Colonic mucosa (tissue), 4 donors: ENCODE measurements at places on chromosomes 3 and 15. TPM values are rescaled to one million over a fixed set of nuclear protein-coding genes. Genes with fewer than 3 reads are reported as not detected.

The ABHD17C gene
- total RNA-seq, result 92.1 TPM

GRCh38 chr3:111735243-111735758 is 123.8 kb upstream of the PHLDB2 start:
- no peak for DNase-seq

GRCh38 chr3:150040097-150040496 is 69.4 kb upstream of the PFN2 start:
- no peak for DNase-seq

DNA sequence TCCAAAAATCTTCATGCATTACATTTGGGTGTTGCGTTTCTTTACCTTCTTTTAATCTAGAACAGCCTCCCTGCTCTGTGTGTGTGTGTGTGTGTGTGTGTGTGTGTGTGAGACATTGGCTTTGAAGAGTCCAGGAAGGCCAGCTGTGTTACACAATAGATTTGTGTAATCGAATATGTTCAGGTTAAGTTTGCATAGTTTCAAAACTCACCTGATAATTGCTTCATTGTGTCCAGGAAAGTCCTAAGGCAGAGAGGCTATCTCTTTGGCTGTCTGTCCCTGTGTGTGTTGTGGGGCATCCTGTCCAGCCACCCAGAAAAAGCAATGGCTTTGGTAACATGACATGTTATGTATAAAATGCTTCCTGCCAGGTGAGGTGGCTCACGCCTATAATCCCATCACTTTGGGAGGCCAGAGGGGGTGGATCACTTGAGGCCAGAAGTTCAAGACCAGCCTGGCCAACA is 37.5 kb downstream of the ZNF710 start:
- DNase-seq, result no peak

GRCh38 chr3:158792709-158793108 is 9.1 kb upstream of the MFSD1 start:
- no peak for DNase-seq

The LNP1 gene
- 0.74 TPM for total RNA-seq

DNA sequence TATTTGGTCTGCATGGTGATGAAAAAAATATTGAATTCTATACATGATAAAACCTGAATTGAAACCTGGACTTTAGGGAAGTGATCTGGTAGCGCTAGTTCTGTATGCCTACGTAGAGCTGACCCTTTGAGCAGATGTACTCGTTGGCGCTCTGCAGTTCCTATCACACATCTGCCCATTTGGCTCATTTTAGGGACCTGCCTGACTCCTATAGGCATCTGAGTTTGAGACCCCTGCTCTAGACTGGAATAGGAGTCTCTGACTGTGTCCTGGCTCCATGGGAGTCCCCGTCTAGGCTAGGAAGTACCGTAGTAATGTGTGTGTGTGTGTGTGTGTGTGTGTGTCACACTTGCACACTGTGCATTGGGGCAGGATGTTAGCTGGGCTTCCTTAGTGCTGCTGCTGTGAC is 21.2 kb downstream of the STARD5 start:
- no peak for DNase-seq

The CP gene
- 7.1 TPM for total RNA-seq

- DNase-seq, result no peak
Measured at GRCh38 chr3:8290611-8291010, 211.0 kb upstream of the LMCD1 start.

The CHRM5 gene
- not detected for total RNA-seq

The MKRN3 gene
- total RNA-seq, result not detected

GRCh38 chr3:128073807-128074206 is 21.6 kb downstream of the SEC61A1 start:
- no peak for DNase-seq

GRCh38 chr3:52792961-52793695 is 1.5 kb upstream of the ITIH3 start:
- DNase-seq, result no peak

DNA sequence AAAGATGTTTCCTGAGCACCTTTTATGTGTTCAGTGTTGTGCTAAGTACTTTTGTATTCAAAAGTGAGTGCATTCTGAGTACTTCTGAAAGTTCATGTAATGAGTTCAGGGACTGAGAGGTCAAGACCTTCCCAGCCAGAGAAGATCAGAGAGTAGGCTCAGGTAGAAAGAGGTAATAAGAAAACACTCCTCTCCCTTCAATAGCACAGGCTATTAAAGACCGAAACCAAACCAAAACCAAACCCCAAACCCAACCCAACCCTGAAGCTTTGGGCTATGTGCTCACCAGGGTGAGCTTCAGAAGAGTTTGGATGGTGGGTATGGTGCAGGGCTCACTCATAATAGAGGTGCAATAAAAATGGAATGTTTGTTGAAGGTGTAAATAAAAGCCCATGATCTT is 76.7 kb upstream of the FAM3D start:
- DNase-seq, result no peak

GRCh38 chr3:101791778-101792177 is 12.8 kb downstream of the NXPE3 start:
- DNase-seq, result no peak

The MELTF gene
- total RNA-seq, result 31.2 TPM

GRCh38 chr3:64379221-64379620 is 154.0 kb upstream of the PRICKLE2 start:
- DNase-seq, result no peak

DNA sequence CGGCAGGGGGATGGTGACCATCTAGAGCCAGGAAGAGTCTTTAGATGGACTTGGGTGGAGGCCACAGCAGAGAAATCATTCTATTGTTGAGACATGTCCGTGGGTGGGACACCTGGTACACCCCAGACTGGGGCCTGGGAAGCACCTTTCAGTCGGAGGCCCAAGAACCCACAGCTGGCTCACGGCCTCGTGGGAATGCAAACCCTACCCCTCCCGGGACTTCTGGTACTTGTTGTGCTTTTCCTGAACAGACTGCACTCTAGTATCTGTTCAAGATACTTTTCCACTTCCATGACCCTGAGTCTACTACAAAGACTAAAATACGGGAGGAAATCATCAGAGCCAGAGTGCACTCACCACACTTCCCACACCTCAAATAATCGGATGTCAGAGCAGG is 60.7 kb downstream of the BDH1 start:
- DNase-seq, result no peak

DNA sequence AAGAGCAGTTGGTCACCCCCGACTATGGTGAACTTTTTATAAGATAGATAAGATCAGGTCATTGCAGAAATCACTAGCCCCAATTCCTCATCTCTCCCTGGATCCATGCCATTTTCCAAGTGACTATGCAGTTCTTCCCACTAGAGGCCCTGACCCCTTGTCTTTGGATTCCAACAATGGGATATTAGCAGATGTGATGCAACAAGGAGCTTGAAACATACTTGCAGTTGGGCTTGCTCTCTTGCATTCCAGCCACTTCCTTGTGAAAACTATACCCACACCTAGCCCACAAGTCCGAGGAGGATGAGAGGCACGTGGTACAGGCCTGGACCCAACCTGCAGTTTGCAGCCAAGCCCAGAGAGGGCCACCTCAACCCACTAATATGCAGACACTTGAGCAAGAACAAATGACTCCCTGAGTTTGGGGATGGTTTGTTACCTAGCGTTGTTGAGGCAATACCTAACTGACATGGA is 60.6 kb downstream of the SUCLG2 start:
- no peak for DNase-seq

The VGLL4 gene
- total RNA-seq, result 57.7 TPM

DNA sequence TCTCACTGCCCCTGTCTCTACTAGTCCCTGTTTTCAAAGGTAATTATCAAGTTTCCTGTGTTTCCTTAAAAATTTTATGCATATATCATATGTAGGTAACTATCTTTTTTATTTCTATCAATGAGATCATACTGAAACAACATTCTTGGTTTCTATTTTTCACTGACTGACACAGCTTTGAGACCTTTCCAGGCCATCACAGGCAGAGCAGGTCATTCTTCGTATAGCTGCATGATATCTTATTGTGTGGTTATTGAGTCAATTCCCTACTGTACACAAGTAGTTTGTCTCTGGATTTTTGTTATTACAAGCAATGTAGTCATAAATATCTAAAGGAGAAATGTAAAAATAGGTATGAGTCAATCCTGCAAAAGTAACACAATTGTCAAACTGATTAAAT is 169.6 kb downstream of the CFAP20DC start:
- DNase-seq, result no peak

GRCh38 chr3:13793451-13793850 is 86.4 kb downstream of the WNT7A start:
- no peak for DNase-seq

The PLXND1 gene
- total RNA-seq, result 25.6 TPM

The CNTN3 gene
- total RNA-seq, result 5.3 TPM

DNA sequence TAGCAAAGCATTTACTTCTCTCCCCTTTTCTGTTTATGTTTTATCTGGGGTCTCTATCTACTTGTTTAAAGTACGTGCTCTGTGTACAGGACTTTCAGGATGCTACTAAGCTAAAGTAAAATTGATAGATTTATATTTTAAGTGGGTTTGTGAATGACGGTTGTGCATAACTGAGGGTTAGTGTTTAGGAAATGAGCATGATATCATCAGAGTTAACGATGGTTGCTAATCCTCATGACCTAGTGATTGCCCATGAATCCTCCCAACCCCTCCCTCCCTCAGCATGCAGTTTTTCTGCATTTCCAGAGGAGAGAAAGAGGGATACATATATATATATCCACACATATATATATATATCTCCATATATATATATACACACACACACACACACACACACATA is 957.2 kb downstream of the TUSC7 start:
- no peak for DNase-seq

DNA sequence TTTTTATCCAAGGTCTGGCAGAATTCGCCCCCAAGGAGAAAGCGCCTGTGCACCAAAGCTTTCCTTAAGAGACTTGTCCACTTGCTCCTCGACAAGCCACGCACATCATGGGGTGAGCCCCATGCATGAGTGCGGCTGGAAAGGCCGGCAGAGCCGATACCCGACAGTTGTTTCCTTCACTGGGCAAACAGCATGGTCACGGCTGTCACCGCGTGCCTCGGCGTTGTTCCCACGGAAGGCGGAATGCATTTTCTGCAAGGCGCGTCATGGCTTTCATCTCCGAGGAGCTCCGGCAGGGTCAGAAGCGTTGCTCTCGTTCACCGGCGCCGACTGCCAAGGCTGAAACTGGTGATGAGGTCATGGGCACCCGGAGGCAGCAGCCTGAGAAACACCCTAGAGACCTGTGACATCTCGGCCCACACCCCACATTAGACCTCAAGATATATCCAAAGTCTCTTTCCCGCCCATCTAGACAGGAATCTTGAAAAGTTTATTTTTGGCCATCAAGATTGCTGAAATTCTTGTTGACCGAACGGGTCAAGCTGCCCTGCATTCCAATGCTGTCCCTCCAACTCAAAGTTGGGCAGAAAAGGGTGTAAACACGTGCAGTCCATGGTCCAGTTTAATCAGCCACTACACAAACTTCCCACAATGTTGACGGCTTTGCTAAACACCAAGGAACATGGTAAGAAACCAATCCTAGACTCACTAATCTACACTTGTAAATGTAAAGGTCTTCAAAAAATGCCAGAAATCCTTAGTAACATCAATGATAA is 604 bp upstream of the TJP1 start:
- DNase-seq, result peak; percentile 77

DNA sequence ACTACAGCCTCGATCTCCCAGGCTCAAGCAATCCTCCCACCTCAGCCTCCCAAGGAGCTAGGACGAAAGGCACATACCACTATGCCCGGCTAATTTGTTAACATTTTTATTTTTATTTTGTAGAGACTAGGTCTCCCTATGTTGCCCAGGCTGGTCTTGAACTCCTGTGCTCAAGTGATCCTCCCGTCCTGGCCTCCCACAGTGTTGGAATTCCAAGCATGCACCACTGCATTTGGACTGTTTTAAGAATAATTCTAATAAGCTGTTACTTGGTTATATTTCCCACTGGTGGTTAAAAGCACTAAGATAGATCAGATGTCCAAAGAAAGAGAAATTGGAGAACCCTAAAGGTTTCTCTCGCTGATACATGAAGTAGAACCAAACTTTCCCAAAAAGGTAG is 3.1 kb downstream of the AAGAB start:
- no peak for DNase-seq

- no peak for DNase-seq
Measured at GRCh38 chr3:167864552-167864874, 129.0 kb downstream of the SERPINI1 start.

- DNase-seq, result no peak
Measured at GRCh38 chr3:33716227-33716626, 1.8 kb downstream of the CLASP2 start.

GRCh38 chr15:85607842-85608241 is 186.9 kb downstream of the KLHL25 start:
- DNase-seq, result no peak

DNA sequence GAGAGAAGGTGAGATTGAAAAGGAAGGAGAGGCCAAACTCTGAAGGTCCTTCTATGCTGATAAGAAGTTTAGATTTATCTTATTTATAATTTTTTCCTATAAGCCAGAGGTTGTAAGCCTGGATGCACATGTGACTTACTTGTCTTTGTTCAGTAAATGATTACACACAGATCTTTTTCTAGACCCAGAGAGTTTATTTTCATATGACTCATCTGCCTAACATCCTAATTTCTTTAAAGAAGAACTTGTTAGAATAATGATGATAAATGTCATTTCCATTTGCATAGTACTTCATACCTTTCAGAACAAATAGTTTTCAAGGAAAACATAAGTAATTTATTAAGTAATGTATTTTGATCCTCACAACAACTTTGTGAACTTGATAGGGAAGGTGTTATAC is 434.8 kb upstream of the DPH6 start:
- DNase-seq, result no peak

- no peak for DNase-seq
Measured at GRCh38 chr3:174431717-174432116, 427.4 kb upstream of the NAALADL2 start.

The PLAAT1 gene
- total RNA-seq, result not detected

The RYR3 gene
- total RNA-seq, result 1.1 TPM

DNA sequence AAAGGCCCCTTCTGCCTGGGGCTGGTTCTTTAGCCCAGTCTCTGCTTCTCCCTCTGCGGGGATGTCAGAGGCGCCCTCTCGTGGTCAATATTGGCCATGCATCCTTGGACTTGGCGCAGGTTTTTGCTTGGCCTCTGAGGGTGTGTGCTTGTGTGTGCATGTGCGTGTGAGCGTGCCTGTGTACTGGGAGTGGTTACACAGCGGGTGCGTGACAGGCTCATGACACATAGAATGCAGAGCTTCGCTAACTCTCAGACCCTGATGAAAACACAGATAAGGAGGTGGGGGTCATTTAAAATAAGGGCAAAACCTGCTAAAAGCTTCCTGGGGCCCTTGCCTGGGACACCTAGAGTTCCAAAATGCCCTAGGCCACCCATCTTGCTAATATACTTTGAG is 160.9 kb downstream of the SMAD6 start:
- peak; percentile 88 for DNase-seq

DNA sequence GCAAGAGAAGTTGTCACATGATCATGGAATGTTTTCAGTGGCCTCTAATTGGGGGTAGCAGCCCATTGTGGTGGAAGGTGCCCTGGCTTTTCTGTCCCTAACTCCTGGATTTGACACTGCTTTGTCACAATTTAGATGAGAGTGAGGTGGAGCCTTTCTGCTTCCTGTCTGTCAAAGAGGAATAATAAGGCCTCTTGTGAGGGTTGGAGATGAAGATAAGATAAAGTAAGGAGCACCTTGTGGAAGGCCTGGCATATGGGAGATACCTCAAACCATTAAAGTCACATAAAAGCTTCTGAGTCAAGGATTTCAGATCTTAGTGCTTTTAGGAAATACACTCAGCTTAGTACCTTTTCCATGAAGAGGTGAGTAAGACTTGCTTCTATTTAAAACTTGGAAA is 172.6 kb upstream of the FAM3D start:
- no peak for DNase-seq

The OSBPL10 gene
- total RNA-seq, result 34.4 TPM

- DNase-seq, result no peak
Measured at GRCh38 chr3:62142331-62143085, 230.8 kb downstream of the FEZF2 start.

GRCh38 chr15:90013503-90013937 is 12.4 kb downstream of the ZNF710 start:
- DNase-seq, result no peak
